Lung (tissue), 17 donors: ENCODE measurements at places on chromosomes 5 and 9. TPM values are rescaled to one million over a fixed set of nuclear protein-coding genes. Genes with fewer than 3 reads are reported as not detected.

- H3K4me1 ChIP-seq, result peaks cover 2% of the 10 kb centered on the region
- H3K27me3 ChIP-seq, result no peaks in the 10 kb centered on the region
- no peaks in the 10 kb centered on the region for H3K36me3 ChIP-seq
- DNase-seq, result no peak
- peak overlapping the region; percentile 4 for H3K27ac ChIP-seq
- H3K4me3 ChIP-seq, result no peak overlapping the region
These were observed 283.8 kb upstream of the DMRT1 start for GRCh38 chr9:557601-558201.

GRCh38 chr9:95756986-95757385 lies 118.5 kb upstream of the ERCC6L2 start:
- H3K4me1 ChIP-seq, result peaks cover 65% of the 10 kb centered on the region
- peak; percentile 66 for DNase-seq
- no peak overlapping the region for H3K27ac ChIP-seq
- no peak overlapping the region for H3K4me3 ChIP-seq
- no peaks in the 10 kb centered on the region for H3K27me3 ChIP-seq

DNA sequence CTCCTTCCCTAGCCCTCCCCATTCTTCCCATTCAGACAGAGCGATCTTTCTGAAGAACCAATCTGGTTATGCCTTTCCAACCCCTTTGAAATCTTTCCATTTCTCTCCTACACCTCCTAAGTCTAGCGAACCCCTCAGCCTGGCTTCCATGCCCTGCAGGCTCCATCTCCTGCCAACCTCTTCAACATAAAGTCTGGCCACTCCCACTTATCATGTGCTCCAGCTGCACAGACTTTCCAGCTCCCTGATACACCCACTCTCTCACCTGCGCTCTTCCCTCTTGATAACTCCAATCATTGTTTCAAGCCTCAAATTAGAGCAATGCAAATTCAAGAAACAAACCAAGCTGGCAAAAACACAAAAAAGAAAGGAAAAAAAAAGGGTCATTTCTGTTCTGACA lies 3.8 kb upstream of the ORM1 start:
- no peak overlapping the region for H3K27ac ChIP-seq
- no peak overlapping the region for H3K4me3 ChIP-seq
- no peaks in the 10 kb centered on the region for H3K36me3 ChIP-seq
- no peaks in the 10 kb centered on the region for H3K27me3 ChIP-seq
- peaks cover 7% of the 10 kb centered on the region for H3K4me1 ChIP-seq

DNA sequence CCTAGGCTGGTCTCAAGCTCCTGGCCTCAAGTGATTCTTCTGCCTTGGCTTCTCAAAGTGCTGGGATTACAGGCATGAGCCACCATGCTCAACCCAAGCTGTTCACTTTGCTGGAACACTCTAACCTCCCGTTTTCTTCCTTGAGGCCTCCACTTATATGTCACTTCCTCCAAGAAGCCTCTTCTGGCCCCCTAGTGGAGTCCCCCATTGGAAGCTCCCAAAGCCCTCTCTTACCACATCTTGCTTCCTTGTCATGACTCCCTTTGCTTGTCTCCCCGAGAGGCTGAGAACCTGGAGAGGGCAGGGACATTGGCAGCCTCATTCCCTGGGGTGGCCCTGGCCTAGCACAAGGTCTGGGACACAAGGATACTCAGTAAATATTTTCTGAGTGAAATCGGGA lies 80.8 kb downstream of the PDE6A start:
- no peak overlapping the region for H3K27ac ChIP-seq
- H3K36me3 ChIP-seq, result no peaks in the 10 kb centered on the region
- no peak for DNase-seq
- H3K4me1 ChIP-seq, result no peaks in the 10 kb centered on the region

GRCh38 chr5:142769793-142770649 lies at the start of gene ARHGAP26:
Gene ARHGAP26 (plus strand): TSS chr5:142770377. CDS start chr5:142770762, 385 bp downstream.
- H3K4me3 ChIP-seq, result peak within 1 kb of the TSS; percentile 85
- H3K27ac ChIP-seq, result peak within 1 kb of the TSS; percentile 95
- H3K4me1 ChIP-seq, result peaks cover 7% of the 10 kb centered on the region
- peaks cover 16% of the 10 kb centered on the region for H3K27me3 ChIP-seq
- H3K36me3 ChIP-seq, result no peaks in the 10 kb centered on the region
- DNase-seq, result peak; percentile 98

GRCh38 chr5:166926138-166926537 lies 1365.3 kb upstream of the WWC1 start:
- no peaks in the 10 kb centered on the region for H3K36me3 ChIP-seq
- H3K27me3 ChIP-seq, result no peaks in the 10 kb centered on the region
- no peak overlapping the region for H3K27ac ChIP-seq
- no peak overlapping the region for H3K4me3 ChIP-seq

- H3K36me3 ChIP-seq, result no peaks in the 10 kb centered on the region
- H3K27ac ChIP-seq, result no peak overlapping the region
- DNase-seq, result no peak
- no peak overlapping the region for H3K4me3 ChIP-seq
- H3K27me3 ChIP-seq, result no peaks in the 10 kb centered on the region
These were observed 593.4 kb upstream of the RGMB start for GRCh38 chr5:98179791-98180755.

DNA sequence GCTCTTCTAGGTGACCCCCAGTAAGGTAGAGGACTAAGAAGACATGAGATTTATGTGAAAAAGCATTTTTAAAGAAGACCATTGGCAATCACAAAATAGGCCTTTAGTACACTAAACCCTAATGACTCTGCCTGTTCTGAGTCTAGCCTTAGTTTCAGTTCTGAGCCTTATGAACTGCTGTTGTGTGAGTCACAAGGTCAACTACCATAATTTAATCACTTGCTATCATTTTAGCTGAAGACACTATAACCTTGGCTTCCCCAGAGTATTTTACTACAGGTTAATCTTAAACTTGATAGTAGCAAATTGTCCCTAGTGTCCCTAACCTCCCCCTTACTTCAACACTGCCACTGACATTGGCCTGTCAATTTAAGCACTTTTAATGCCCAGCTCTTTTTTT lies 34.4 kb downstream of the APC start:
- DNase-seq, result no peak
- H3K36me3 ChIP-seq, result peaks cover 9% of the 10 kb centered on the region
- no peak overlapping the region for H3K4me3 ChIP-seq
- no peaks in the 10 kb centered on the region for H3K27me3 ChIP-seq
- H3K27ac ChIP-seq, result no peak overlapping the region

DNA sequence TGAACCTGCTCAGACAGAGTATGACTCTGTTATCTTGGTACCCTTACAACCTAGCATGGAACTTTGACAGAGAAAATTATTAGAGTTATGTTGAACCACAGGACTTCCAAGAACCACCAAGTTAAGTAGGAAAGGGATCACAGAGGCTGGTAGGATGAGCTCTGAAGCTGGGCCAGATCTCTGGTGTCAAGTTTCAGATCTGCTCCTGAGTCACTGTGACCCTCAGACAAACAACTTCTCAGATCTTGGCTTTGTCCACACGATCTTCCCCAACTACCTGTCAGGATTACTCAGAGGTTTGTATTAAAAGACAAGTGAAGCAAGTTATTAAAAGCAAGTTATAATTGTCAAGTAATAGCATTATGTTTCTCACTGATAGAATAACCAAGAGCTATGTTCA lies 189.0 kb downstream of the SEC61B start:
- H3K27me3 ChIP-seq, result peaks cover 7% of the 10 kb centered on the region
- H3K4me1 ChIP-seq, result no peaks in the 10 kb centered on the region
- no peak for DNase-seq
- H3K36me3 ChIP-seq, result no peaks in the 10 kb centered on the region
- no peak overlapping the region for H3K27ac ChIP-seq
- no peak overlapping the region for H3K4me3 ChIP-seq

GRCh38 chr5:167582283-167582682 lies 709.2 kb upstream of the WWC1 start:
- no peaks in the 10 kb centered on the region for H3K36me3 ChIP-seq
- peaks cover 7% of the 10 kb centered on the region for H3K4me1 ChIP-seq
- H3K27ac ChIP-seq, result no peak overlapping the region
- no peaks in the 10 kb centered on the region for H3K27me3 ChIP-seq
- DNase-seq, result peak; percentile 55
- H3K4me3 ChIP-seq, result no peak overlapping the region

- H3K27me3 ChIP-seq, result no peaks in the 10 kb centered on the region
- H3K4me1 ChIP-seq, result no peaks in the 10 kb centered on the region
- H3K36me3 ChIP-seq, result no peaks in the 10 kb centered on the region
These were observed 55.9 kb upstream of the UNC5A start for GRCh38 chr5:176754376-176754973.

DNA sequence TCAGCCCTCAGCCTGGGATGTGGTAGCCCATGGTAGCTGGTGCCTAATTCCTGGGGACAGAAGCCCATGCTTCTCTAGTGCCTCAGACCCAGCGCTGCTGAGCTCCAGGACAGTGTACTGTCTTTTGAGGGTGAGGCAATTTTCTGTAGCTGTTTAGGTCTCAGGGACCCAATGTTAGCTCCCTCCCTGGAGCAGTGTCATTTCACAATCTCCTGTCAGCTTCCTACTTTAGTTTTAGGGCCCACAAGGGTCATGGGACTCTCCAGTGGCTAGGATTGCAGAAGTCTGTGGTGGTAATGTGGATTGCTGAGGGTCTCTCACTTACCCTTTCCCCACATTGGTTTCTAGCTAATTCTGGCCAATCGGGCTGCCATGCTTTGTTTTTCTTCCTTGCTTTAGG lies 67.7 kb upstream of the CCL21 start:
- H3K27me3 ChIP-seq, result no peaks in the 10 kb centered on the region
- no peak overlapping the region for H3K4me3 ChIP-seq
- DNase-seq, result no peak
- no peaks in the 10 kb centered on the region for H3K36me3 ChIP-seq
- H3K4me1 ChIP-seq, result no peaks in the 10 kb centered on the region
- no peak overlapping the region for H3K27ac ChIP-seq

DNA sequence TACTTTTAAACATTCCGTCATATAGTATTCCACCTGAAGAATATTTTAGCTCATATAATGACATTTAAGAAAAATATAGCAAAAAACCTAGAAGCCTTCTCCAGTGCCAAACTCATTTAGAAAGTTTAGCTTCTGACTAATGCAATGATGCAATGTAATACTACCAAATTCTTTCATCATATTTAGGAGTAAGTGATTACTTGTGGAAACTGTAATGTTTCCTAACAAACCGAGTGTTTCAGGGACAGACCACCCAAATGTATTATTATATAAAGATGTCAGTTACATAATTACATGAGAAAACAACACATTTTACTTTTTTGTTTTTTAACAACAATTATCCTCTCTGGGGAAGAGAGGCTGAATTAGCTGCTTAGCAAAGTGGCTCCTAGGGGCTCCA lies 316.2 kb downstream of the ARL15 start:
- no peaks in the 10 kb centered on the region for H3K36me3 ChIP-seq
- no peak overlapping the region for H3K27ac ChIP-seq
- H3K4me1 ChIP-seq, result no peaks in the 10 kb centered on the region
- H3K4me3 ChIP-seq, result no peak overlapping the region
- DNase-seq, result peak; percentile 67

DNA sequence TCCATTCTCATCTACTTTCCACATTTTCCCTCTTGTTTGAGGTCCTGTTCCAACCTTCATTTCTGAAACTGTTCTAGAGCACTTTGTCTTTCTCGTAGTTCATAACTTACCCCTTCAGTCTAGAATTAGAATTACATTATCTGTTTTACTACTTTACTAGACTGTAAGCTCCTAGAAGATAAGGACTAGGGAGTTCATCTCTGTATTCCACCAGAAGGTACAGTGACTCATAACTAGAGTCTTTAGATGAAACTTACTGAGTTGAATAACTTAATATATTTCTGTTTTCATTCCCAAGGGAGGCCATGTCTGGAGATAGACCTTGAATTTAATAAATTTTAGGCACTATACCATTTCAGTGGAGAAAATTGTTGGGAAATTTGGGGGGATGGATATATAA lies 38.7 kb downstream of the G3BP1 start:
- peaks cover 12% of the 10 kb centered on the region for H3K4me1 ChIP-seq
- no peak overlapping the region for H3K4me3 ChIP-seq
- H3K27ac ChIP-seq, result no peak overlapping the region
- DNase-seq, result no peak

DNA sequence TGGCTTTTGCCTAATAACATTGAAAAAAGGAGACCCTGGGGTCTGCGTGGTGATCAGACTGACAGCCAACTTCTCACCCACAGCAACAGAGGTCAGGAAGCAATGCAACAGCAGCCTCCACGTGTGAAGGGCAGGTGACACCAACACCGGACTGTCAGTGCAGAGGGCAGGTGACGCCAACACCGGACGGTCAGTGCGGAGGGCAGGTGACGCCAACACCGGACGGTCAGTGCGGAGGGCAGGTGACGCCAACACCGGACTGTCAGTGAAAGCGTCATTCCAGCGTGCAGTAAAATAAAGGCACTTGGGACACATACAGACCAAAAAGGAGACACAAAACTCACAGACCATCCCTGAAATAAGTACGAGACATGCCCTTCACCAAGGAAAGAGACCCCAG lies 37.2 kb upstream of the CEP72 start:
- no peak overlapping the region for H3K27ac ChIP-seq
- no peak overlapping the region for H3K4me3 ChIP-seq
- DNase-seq, result no peak
- no peaks in the 10 kb centered on the region for H3K4me1 ChIP-seq
- H3K27me3 ChIP-seq, result peaks cover 12% of the 10 kb centered on the region

DNA sequence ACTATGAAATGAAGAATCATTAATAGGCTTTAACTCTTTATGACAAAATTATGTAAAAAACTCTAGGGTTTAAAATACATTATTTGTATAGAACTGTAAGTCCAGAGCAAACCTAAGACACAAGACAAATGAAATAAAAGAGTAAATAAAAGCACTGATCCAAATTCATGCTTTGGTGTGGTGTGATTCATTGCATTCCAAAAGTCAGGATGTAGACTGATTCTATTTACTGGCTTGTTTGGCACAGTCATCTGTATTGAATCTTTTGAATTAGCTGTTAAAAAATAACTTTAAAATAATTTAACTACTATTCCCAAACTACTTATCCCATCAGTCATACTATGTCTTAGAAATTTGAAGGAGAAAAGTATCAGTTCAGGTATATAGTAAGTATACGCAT lies 31.1 kb downstream of the IL4 start:
- H3K27ac ChIP-seq, result no peak overlapping the region
- no peaks in the 10 kb centered on the region for H3K4me1 ChIP-seq
- DNase-seq, result no peak
- no peak overlapping the region for H3K4me3 ChIP-seq

The PHF2 gene
- 33.3 TPM for total RNA-seq

The CFAP157 gene
- 14.6 TPM for total RNA-seq

The OMD gene
- total RNA-seq, result 1.2 TPM

The NUDT2 gene
- 11.7 TPM for total RNA-seq

The PCDHA9 gene
- total RNA-seq, result 0.49 TPM

The SPINK7 gene
- not detected for total RNA-seq

The DPYSL3 gene
- 112 TPM for total RNA-seq
